Right cardiac atrium (tissue), 5 donors: ENCODE measurements at places on chromosomes 5 and 9. TPM values are rescaled to one million over a fixed set of nuclear protein-coding genes. Genes with fewer than 3 reads are reported as not detected.

DNA sequence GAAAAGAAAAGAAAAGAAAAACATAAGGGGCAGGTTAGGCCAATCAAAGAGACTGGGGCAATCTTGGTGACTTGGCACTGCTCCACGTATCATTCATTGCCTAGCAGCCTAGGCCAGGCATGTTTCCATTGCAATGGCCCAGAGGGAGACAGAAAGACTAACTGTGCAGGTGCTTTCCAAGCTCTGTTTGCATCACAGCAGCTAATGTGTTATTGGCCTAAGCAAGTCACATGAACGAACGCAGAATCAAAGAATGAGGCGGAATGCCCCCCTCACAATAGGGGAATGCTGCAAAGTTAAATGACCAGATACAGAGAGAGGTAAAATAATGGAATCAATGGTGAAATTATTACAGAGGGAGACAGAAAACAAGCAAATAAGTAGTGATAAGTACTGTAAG is 11.1 kb upstream of the VPS13A start:
- DNase-seq = no peak

The PTGER4 gene
- 4.8 TPM for total RNA-seq

The STPG3 gene
- total RNA-seq = not detected

- DNase-seq = no peak
Observed at GRCh38 chr5:142670804-142671203, 15.1 kb downstream of the FGF1 start.

GRCh38 chr5:122471031-122471751 is 159.2 kb downstream of the SNCAIP start:
- DNase-seq = no peak

GRCh38 chr5:139155333-139155732 is 42.8 kb downstream of the SIL1 start:
- DNase-seq = no peak

The TMEM203 gene
- 28.9 TPM for total RNA-seq

The IL4 gene
- not detected for total RNA-seq

DNA sequence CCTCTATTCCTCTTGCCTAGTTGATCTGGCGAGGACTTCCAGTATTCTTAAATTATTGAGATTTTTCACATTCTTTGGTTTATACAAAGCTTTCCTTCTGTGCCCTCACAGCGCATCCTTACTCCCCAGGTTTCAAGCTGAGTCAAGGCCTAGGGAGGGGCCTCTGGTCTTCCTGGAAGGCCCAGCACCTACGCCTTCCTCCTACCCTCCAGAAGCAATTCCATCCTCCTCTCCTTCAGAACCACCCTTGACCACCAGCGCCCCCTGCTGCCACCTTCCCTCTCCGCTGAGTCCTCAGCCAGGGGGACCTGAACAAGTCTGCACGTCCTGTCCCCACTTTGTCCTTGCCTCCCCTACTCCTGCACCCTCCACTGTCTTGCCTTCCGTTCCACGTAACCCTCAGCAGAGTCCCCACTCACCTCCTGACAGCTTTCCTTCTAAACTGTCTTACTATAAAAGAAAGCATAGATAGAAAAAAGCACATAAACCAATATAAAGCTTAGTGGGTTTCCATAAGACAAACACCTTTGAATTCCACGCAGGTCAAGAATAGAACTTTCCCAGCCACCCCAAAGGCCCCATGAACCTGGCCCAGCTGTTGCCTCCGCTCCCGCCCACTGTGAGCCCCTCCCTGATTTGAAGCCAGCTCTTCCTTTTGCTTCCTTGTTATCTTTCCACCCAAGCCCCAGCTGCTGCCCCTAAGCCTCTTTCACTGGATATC is 63.0 kb upstream of the CTSL start:
- peak; percentile 79 for DNase-seq

The TLX3 gene
- not detected for total RNA-seq

- no peak for DNase-seq
Observed at GRCh38 chr5:176538989-176539384, 1.8 kb upstream of the RNF44 start.

The PCDHB9 gene
- 2.3 TPM for total RNA-seq
